ENCODE measurements at places on chromosomes 4 and X.

- H3K27ac ChIP-seq: peak overlapping the region; percentile 5
- no peaks in the 10 kb centered on the region for H3K36me3 ChIP-seq
- no peak overlapping the region for H3K4me3 ChIP-seq
- peak; percentile 0 for DNase-seq
- H3K27me3 ChIP-seq: no peaks in the 10 kb centered on the region
Measured at GRCh38 chrX:20067709-20068561, 48.8 kb downstream of the MAP7D2 start.

DNA sequence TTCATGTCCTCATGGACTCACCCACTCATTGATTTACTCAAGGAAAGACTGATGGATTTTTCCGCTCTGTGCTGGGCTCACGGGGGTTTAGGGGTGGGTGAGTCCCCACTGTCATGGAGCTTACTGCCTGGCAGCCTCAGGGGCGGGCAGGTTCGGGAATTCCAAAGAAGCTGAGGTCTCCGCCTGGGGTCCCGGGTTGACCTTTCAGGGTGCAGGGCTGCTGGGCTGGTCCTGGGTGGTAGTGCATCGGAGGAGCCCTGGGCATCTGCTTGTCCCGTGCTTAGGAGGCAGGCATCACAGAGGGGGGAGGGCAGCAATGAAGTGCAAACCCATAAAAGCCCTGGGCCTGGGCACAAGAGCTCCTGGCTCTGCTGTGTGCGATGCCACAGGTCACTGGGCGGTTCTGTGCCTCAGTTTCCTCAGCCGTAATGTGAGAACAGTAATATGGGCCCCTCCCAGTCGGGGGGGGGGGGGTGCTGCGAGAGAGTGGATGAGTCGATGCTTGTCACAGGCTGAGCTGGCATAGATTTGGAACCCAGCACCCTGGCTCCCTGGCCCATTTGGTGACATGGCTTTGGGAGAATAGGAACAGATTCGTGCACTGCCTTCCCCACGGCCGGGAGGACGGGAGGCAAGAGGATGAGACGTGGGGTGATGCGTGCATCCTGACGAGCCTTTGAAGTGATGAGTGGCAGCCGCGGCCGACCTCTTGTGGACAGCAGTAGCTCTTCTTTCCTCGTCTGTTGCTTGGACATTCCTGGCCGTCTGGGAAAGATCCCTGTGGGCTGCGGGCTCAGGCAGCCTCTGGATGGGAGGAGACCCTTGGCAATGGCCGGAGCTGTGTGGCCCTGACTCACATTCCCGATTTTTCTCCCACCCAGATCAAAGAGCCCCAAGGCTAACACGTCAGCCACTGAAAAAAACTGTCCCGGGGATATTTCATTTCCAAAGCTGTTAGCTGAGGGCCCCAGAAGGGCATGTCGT lies 42.0 kb downstream of the PSAPL1 start:
- H3K36me3 ChIP-seq: no peaks in the 10 kb centered on the region
- H3K4me3 ChIP-seq: no peak overlapping the region
- H3K27ac ChIP-seq: no peak overlapping the region
- DNase-seq: no peak
- peaks cover 4% of the 10 kb centered on the region for H3K4me1 ChIP-seq

DNA sequence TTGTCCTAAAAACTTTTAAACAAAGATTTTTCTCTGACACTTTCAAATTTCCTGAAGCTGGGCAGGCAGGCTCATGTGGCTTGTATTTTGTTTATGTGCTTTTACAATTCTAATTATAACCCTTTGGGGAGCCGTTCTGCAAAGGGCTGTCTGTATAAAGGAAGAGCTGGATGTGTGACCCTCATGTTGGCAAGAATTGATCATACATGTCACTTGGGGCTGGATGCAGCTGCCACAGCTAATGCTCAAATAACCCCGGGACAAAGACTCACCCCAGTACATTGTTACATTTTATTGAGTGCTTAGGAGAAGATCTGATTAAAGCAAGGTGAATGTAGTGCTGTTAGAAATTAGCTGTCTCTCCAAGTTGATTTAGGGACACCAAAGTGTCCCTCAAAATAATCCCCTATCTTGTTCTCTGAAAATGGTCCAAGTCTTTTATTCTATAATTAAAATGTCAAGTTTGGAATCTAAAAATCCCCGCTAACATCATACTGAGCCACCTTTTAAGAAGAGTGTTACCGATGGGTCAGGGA lies 13.0 kb upstream of the DAPP1 start:
- H3K36me3 ChIP-seq: no peaks in the 10 kb centered on the region
- no peaks in the 10 kb centered on the region for H3K27me3 ChIP-seq
- no peak overlapping the region for H3K27ac ChIP-seq
- H3K4me3 ChIP-seq: no peak overlapping the region
- no peaks in the 10 kb centered on the region for H3K4me1 ChIP-seq
- DNase-seq: no peak

- no peak for DNase-seq
- H3K27me3 ChIP-seq: no peaks in the 10 kb centered on the region
- H3K36me3 ChIP-seq: no peaks in the 10 kb centered on the region
- peaks cover 21% of the 10 kb centered on the region for H3K4me1 ChIP-seq
- no peak overlapping the region for H3K4me3 ChIP-seq
- H3K27ac ChIP-seq: no peak overlapping the region
Measured at GRCh38 chr4:4383085-4383484, 3.8 kb upstream of the NSG1 start.

- peaks cover 43% of the 10 kb centered on the region for H3K4me1 ChIP-seq
- no peak overlapping the region for H3K4me3 ChIP-seq
- no peak for DNase-seq
- H3K27me3 ChIP-seq: no peaks in the 10 kb centered on the region
- no peaks in the 10 kb centered on the region for H3K36me3 ChIP-seq
Measured at GRCh38 chr4:183360161-183360919, 38.1 kb upstream of the CLDN24 start.

DNA sequence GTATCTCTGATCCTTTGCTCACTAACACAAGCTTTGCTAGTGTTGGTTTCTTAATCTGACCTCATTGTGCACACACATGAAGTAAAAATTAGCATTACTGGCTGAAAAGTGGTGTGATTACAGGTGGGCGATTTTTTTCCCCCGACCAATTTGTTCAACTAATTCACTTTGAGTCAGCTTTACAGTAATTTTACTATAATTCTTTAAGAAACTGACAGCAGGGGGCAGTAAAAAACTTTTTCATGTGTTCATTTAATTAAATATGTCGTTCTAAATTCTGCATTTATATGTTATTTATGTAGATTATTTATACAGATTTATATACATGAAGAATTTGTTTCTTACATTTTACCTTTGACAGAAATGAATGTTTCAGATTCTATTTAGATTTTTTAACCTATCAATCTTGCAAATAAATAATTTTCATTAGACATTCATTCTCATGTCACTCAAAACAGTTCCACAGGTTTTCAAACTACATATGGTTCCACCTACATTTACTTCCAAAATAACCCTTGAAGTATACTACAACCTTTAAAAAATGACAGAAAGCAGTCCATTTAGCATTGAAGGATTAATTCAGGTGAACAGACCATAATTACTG lies 17.5 kb downstream of the PALLD start:
- no peaks in the 10 kb centered on the region for H3K36me3 ChIP-seq
- H3K4me3 ChIP-seq: no peak overlapping the region
- DNase-seq: no peak
- no peaks in the 10 kb centered on the region for H3K4me1 ChIP-seq
- no peak overlapping the region for H3K27ac ChIP-seq
- no peaks in the 10 kb centered on the region for H3K27me3 ChIP-seq

- H3K27ac ChIP-seq: no peak overlapping the region
- DNase-seq: no peak
- no peak overlapping the region for H3K4me3 ChIP-seq
- H3K36me3 ChIP-seq: no peaks in the 10 kb centered on the region
Measured at GRCh38 chr4:113064244-113064643, 14.8 kb downstream of the ANK2 start.

DNA sequence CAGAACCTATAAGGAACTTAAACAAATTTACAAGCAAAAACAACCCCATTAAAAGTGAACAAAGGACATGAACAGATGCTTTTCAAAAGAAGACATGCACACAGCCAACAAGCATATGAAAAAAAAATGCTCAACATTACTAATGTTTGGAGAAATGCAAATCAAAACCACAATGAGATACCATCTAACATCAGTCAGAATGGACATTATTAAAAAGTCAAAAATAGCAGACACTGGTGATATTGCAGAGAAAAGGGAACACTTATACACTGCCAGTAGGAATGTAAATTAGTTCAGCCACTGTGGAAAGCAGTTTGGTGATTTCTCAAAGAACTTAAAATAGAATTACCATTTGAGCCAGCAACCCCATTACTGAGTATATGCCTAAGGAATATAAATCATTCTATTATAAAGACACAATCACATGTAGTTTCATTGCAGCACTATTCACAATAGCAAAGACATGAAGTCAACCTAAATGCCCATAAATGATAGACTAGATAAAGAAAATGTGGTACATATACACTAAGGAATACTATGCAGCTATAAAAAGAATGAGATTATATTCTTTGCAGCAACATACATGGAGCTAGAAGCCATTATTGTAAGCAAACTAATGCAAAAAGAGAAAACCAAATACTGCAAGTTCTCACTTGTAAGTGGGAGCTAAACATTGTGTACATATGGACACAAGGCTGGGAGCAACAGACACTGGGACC lies 1509.4 kb downstream of the TECRL start:
- H3K36me3 ChIP-seq: no peaks in the 10 kb centered on the region
- H3K27ac ChIP-seq: no peak overlapping the region
- no peak for DNase-seq

Data from esophagus squamous epithelium (tissue), 5 donors.